ENCODE measurements at places on chromosomes 1 and 21.
A peak's percentile ranks its signal among the peaks of the same experiment; 100 is the strongest.

GRCh38 chr1:230415405-230416132, 10.6 kb downstream of the PGBD5 start:
- no peak for DNase-seq

DNA sequence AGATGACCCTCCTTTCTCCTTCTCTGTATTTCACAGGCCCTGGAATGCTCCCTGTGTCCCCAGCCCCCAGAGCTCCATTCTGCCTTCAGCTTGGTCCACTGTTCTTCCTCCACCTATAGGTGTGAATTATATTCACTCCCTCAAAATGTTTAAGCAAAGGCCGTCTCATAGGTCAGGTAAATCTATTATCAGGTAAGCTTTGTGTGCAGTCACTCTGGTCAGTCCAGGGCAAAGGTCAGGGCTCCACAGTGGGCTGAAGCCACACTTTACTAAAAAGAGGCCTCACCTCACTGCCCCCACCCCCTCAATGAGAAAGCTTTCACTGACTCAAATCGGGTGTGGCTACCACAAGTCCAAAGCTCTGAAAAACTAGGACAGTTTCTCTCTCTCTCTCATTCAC, 65.9 kb downstream of the DNTTIP2 start:
- no peak for DNase-seq

GRCh38 chr1:155064111-155064831, 731 bp downstream of the EFNA4 start:
- no peak for DNase-seq

GRCh38 chr1:177302357-177303044, 131.7 kb downstream of the BRINP2 start:
- DNase-seq: no peak

DNA sequence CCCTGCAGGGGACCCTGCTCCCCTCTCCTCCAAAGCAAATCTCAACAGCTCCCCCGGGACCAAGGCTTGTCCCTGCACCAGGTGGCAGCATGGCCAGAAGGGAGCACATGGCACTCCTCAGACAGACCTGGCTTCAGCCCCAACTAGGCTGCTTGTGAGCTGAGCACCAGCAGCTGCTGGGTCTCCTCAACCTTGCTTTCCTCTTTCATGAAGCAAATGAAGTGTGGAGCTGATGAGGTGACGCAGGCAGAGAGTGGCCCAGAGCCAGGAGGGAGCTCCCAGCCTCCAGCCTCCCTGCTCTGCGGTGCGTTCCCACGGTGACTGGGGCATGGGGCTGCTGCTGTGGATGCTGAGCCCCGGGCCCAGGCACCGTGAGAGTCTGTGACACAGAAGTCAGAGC, 34.0 kb downstream of the MEGF6 start:
- no peak for DNase-seq

- no peak for DNase-seq
Observed at GRCh38 chr1:206005778-206006180, 2.6 kb upstream of the RAB7B start.

GRCh38 chr1:57820356-57821095, 396.7 kb upstream of the DAB1 start:
- DNase-seq: no peak

DNA sequence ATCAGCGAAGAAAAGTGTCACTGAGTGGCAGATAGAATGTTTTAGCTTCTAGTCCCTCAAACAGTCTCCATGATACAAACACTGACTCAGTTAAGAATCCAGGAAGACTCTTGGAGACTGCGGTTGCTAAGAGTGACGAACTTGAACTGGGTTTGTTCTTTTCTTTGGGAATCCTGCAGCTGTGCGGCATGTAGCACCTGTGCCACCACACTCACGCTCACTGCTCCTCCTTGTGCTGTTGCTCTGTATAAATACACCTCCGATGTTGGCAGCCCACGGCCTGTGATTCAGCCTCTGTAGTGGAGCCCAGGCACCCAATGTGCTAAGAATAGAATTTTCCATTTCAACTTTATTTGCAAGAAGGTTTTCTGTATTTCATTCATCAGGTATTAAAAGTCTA, 5.5 kb upstream of the PPIE start:
- no peak for DNase-seq

DNA sequence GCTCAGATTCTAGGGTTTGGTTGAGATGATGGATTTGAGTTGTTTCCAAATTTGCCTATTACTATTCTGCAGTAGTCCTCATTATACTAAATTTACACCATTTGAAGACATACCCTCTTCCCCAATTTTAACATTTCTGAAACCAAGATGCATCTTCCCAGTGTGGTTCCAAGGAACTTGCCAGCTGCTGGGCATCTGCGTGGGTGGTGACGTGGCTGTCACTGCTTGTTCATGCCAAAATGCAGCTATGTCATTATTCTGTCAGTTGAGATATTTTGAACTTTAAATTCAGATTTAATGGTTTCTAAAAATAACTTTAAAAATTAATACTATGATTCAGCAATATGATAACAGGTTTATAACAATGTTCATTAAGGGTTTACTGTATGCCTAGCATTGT, 1.2 kb downstream of the ZFP69 start:
- DNase-seq: no peak

GRCh38 chr1:30753660-30754123, 3.9 kb downstream of the LAPTM5 start:
- no peak for DNase-seq

GRCh38 chr1:84363019-84363418, 35.3 kb upstream of the DNASE2B start:
- DNase-seq: no peak

GRCh38 chr21:41589131-41589530, 81.2 kb upstream of the TMPRSS2 start:
- no peak for DNase-seq

DNA sequence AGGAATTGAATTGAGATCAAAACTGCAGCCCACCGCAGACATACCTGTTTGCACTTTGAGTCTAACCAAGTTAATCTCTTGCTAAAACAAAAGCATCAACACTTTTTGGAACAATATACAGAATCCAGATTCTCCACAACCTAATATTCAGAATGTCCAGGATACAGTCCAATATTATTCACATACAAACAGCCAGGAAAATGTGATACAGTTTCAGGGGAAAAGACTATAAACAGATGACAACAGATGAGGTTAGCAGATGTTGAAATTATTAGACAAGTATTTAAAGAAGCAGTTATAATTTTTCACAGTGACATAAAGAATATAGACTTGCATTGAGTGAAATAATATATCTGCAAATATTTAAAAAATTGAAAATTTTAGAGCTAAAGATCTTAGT, 678.1 kb upstream of the CXADR start:
- DNase-seq: no peak

- DNase-seq: peak; percentile 35
Observed at GRCh38 chr1:38243106-38243505, 196.5 kb upstream of the POU3F1 start.

- DNase-seq: no peak
Observed at GRCh38 chr1:233057836-233058235, 107.4 kb downstream of the NTPCR start.

DNA sequence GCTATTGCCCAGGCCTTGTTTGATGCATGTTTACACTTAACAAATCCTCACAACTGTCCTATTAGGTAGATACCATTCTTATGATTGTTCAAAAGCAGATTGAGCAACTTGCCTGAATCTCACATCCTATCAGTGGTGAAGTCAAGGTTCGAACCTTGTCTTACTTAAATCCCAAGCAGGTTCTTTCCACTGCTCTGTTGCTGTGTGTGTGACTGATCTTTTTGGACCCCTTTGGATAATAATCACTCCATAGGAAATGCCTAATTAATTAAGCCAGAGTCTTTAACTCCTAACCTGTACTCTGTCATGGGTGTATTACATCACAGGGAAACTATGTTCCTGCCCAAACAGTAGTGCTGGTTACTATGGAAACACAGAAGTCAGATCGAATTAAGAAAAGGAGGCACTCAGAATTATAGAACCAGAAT, 84.2 kb downstream of the SPATA46 start:
- no peak for DNase-seq

- DNase-seq: no peak
Observed at GRCh38 chr1:154664331-154665002, 56.5 kb upstream of the ADAR start.

DNA sequence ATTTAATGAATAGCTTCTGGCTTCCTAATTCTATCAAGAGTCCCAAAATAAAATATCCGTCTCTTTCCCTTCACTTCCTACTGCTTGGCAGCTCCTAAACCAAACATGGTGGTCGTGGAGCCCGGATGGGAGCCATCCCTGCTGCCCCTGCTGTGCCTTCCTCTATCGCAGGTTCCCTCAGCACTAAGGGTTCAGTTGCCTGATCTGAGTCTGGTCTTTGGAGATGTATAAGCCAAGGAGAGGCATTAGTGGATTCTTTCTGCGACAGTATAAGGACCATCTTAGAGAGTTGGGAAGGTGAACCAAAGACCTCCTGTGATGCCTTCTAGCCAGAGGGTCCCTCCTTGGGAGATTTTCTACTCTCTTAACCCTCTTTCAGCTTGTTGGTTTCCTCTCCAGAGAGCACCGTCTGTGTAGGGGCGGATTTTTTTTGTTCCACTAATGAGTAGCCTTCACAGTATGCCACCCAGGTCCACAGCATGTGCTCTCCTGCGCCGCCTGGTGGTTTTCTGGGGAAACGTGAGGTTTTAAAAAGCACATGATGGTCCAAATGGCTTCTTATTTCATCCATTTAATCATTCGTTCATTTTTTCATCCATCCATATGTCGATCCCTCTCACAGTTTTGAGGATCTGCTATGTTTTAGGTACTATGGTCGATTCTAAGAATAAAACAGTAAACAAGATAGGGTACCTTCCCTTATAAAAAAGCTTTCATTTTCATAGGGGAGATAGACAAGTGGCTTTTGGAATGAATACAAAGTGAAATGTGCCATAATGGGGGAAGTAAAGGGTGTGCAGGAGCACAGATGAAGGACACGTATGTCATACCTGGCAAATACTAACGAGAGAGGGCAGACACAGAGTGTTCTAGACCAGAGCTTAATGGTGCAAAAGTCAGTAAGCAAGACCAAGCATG, 71.0 kb downstream of the NFASC start:
- peak; percentile 83 for DNase-seq

GRCh38 chr1:42319871-42320484, 15.1 kb downstream of the FOXJ3 start:
- no peak for DNase-seq

DNA sequence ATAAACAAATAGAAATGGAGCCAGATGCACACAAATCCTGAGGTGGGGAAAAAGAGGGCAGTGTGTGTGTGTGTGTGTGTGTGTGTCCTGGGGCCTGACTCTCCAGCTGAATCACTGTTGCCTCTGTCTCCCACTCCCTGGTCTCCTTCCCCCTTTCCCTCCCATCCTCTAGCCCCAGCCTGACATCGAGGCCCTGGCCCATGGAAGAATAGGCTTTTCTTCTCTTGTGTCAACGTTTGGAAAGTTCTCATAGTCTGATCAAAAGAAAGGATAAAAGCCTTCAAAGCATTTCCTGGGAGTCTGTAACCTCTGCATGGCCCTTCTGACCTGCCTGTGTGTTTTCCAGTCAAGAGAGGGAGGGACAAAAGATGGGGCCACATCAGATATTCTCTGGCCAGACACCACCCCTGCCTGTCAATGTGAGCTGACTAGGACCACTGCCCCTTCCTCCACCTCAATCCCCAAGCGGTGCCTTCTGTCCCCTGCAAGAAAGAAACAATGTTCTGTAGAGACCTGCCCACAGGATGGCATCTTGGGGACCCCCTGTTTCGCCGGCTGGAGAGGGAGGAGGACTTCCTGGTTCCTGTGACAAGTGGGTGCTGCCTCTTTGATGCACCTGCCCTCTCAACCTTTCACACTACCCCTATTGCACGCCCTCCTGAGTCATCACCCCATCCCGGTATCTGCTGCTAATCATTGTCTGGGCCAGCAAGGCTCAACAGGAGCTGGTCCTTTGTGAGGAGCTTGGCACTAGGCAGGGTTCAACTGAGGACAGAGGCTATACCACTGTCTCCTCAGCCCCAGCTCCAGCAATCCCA, 16.2 kb downstream of the KCNJ10 start:
- no peak for DNase-seq

- DNase-seq: no peak
Observed at GRCh38 chr1:25689686-25690381, 73.2 kb downstream of the MAN1C1 start.

DNA sequence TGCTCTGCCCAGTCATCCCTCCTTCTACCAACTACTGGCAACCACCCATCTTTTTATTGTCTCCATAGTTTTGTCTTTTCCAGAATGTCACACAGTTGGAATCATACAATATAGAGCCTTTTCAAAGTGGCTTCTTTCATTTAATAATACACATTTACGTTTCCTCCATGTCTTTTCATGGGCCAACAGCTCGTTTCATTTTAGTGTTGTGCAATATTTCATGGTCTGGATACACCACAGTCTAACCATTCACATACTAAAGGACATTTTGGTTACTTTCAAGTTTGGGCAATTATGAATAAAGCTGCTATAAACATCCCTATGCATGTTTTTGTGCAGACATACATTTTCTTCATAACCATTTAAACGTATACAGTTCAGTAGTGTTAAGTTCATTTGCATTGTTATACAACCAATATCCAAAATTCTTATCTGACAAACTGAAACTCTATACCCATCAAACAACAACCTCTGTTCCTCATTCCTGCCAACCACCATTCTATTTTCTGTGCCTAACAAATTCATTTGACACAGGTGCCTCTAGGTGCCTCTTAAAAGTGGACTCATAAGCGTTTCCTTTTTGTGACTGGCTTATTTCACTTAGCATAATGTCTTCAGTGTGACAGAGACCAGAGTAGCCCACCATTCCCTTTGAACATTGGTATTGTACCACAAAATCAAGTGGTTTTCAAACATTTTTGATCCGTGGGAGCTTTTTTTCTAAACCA, 138.1 kb downstream of the NR5A2 start:
- DNase-seq: no peak

DNA sequence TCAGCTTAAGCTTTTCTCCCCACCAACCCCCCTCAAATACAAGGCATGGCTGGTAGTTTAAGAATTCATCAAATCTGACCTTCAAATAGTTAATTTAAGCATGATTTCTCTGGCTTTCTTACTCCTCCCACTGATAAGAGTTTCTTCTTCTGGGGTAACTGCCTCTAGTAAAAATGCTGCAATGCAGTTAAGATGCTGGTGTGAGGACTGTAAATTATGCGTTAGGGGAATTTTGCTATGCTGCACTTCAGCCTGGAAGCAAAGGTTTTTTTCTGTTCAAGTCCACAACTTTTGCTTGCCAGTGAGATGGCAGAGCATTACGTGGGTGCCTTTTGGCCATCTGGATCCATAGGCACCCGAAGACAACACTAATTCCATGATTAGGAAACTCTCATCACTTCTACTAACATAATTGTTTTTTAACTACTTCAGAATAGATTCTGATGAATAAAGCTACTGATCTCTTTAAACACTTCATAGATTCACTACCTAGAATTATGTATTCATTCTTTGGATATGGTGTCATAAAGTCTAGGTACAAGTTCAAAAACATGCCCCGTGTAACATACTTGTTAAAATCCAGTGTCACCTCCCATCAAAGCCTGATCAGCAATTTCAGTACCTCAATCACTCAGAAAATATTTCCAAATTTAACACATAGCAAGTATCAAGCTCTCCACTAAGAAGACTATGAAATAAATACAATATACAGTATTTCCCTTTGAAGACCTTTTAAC, 8.8 kb upstream of the SMYD2 start:
- no peak for DNase-seq

GRCh38 chr1:113975211-113975895, 3.9 kb upstream of the OLFML3 start:
- DNase-seq: no peak

GRCh38 chr1:179921981-179922872, 32.4 kb upstream of the CEP350 start:
- no peak for DNase-seq

GRCh38 chr21:39504230-39504629, 52.5 kb downstream of the SH3BGR start:
- no peak for DNase-seq
